ENCODE measurements at places on chromosomes 7 and 10.

GRCh38 chr10:110818311-110819256, 53.1 kb upstream of the PDCD4 start:
- DNase-seq = no peak

DNA sequence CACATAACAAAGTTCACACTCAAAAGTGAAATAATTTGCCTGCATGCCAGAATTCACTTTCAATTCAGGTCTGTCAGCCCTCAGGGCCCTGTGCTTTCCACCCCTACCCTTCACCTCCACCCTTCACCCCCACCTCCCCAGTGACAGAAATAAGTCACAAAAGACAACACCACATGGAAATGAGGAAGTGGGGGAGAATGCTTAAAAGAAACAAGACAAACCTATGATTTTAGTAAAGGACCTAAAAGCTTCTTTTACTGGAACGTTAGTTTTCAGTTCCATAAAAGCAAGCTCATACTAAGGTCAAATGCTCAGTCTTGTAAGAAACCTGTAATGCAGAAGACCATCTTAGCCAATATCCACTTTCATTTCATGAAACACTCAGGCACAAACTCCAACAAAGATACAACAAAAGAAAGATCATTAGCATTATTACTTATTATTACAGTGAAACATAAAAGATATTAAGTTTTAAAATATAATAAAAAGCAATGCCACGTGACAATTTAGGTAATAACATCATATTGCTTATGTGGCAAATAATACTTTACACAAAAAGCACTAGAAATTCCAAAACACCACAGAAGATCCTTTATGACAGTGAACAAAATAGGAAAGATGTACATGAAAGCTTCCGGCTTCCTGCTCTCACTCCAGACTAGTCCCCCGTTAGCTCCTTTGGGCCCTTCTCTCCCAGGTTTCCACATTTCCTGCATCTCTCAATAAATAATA, 112.1 kb downstream of the LMBR1 start:
- DNase-seq = no peak

DNA sequence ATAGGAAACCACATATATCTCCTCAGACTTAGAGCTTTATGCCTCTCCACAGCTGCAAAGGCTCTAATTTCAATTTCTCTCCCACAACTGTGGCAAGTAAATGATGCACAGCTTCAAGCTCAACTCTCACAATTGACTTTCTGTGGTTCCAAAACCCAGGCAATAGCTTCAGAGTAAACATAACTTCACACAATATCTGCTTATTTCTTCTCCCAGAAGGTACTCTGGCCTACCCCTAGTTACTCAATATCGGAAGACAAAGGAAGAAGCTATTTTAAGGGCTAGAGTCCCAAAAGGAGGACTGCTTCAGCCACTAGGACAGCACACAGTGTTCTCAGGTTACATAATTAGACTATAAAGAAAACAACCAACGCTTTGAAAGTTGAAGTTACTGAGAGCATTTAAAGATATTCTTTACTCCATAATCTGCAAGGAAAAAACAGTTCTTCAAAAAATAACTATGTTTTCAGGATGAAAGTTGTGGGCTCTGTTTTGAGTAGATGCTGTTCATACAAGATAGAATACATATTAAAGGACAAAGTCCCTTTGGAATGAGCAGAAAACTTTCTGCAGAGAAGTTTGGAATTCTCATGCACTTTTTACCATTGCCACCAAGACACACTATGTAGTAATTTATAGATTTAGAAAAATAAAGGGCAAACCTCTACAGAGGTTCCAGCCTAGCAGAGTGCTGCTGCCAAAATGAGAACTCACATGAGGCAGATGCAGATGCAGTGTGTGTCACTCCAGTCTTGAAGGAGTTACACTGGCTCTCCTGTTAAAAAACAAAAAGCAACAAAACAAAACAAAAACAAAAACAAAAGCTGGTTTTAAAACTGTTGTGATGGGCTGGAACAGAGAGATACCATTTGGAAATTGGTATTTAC, 81.8 kb downstream of the NT5C2 start:
- no peak for DNase-seq

DNA sequence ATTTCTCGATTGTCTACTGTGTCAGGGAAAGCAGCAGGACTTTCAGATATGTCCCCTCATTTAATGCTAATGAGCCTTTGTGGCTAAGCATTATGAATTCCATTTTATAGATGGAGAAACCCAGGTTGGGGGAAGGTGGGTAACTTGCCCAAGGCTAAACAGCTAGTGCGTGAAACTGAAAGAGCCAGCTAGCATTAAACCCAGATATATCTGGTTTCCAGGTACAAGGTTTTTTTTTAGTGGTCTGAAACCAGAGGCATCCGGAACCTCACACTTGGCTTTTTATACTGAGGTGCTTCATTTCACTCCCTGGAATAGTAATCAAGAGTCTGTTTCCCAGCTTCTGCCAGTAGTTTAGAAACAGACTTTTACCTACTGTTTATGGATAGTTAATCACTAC, 694.8 kb downstream of the PHTF2 start:
- no peak for DNase-seq

DNA sequence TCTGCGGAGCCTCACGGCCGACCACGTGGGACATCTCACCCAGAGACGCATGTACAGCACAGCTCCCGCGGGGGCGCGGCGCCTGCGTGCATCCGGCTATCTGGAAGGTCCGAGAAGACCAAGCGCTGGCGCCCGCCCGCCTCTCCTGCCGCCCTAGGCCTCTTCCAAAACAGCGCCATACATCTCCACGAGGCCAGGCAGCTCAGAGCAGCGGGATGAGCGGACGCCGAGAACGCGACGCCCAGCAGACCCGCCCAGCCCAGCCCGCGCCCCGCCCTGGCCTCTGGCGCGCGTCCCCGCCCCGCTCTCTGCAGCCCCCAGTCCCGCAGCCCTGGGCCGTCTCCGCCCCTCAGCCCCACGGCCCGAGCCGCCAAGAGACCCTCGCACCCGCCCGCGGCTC, 20.3 kb upstream of the LANCL2 start:
- no peak for DNase-seq

DNA sequence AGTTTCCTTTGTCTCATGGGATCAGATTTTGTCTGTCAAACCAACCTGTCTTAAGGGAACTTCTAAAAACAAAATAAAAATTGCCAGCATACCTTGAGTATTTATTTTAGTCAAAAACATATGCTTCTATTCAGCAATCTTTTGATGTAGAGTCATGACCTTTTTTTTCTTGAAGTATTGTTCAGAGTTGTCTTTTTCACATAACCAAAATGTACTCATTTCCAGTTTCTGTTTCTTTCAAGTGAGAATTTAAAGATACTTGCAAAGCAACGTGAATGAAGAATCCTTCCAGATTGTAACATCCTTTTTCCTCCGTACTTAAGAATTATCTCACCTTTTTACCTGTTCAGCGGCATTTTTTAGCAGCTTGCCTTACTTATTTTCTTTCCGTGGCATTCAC, 37.8 kb downstream of the GNAI1 start:
- no peak for DNase-seq

GRCh38 chr7:130929896-130930659, 196.1 kb upstream of the KLF14 start:
- no peak for DNase-seq

DNA sequence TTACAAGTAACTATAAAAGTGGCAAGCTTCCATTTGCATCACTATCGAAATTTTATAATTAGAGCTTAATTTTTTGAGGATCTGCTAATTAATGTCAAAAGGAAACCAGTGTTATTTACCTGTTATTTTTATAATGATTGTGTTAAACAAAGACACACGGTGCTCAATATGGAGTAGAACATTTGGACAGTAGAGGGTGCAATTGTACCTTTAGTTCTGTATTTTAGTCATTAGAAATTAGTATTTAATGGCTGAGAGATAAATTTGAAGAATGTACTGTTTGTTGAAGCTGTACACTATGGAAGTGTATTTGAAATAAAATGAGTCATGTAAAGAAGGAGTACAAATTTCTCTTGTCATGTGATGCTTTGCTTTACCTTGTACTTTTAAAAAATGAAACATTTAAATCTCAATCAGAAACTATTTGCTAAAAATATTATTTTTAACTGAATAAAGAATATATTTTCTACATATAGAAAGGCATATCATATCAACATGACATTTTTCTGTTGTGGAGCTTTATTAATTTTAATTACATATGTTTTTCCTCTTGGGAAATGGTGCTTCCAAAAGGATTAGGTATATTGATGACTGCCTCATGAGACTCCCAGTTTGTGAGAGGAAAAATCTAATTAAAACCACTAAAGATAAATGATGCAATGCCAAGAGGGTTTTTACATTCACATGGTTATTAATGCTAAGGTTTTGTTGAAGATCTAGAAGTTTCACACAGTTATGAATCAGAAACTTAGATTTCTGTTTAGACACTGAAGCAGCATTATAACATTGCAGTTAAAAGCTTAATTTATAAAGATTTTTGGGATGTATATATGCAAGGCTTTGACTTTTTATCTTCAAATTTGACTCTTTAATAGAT, 10.4 kb upstream of the PRKG1 start:
- DNase-seq = no peak

DNA sequence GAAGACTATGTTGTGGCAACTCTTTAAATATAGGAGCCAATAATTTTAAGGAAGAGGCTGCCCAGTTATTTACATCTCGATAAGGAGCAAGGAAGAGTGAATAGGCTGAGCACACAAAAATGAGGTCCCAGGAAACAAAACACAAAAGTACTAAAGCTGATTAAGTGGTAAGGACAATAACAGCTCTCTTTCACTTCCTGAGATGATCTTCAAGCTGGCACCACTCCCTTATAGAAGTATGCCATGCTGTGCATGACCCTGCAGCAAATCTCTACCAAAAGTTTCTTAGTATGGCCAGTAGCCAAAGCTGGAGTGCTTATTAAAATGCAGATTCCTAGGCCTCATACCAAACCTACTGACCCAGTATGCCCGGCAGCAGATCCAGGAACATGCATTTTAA, 39.7 kb downstream of the CADPS2 start:
- DNase-seq = no peak
